ENCODE measurements at places on chromosomes 5 and 9.

DNA sequence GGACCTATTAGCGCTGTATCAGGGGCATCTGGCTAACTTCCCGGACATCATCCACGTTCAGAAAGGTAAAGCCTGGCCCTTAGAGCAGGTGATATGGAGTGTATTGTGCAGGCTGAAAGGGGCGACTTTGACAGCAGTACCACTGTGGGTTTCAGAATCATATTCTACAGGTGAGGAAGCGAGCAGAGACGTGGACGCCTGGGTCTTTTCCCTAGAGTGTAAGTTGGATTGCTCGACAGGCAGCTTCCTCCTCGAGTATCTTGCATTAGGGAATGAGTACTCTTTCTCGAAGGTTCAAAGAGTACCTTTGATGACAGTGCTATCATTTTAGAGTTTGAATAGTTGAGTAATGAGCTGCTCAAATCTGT, 1.9 kb downstream of the SNX18 start:
- no peak for DNase-seq

- DNase-seq, result no peak
These were observed 274.1 kb downstream of the PLK2 start for GRCh38 chr5:58185801-58186200.

- no peak for DNase-seq
These were observed 1124.6 kb upstream of the ACO1 start for GRCh38 chr9:31259824-31260223.

DNA sequence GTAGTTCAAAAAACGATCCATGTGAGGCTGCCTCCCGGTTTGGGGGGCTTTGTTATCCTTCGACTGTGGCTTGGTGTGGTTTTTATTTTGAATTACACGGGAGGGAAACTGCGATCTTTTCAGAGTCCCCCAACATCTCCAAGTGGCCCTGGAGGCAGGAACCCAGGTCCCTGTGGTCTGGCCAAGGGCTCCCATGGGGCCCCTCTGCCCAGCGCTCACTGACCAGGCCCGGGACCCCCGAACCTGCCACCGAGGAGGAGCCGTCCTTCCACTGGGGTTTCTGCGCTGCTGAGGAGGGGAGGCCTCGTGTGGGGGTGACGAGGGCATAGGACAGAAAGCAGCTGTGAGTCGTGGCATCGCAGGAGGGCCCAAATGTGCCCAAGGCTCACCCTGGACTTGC, 18.1 kb upstream of the SCGB3A1 start:
- no peak for DNase-seq

DNA sequence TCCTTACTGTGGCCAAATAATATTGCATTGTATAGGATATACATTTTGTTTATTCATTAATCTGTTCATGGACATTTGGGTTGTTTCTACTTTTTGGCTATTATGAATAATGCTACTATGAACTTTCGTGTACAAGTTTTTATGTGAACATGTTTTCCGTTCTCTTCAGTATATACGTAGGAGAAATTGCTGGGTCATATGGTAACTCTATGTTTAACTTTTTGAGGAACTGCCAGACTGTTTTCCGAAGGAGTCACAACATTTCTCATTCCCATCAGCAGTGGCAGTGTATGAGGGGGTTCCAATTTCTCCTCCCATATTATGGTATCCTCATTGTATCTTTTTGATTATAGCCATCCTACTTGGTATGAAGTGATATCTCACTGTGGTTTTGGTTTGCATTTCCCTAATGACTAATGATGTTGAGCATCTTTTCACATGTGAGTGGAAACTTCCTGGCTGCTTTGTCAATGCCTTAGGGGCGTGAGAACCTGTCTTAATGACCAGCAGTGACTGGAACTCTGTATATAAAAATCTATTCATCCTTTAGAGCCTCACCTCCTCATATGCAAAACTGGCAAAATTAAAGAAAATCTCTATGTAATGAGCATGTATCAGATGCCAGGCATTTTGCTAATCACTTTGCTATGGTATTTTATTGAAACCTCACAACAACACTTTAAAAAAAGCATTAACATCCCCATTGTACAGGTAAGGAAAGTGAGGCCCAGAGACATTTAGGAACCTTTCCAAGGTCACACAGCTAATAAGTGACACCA, 47.8 kb upstream of the TGFBR1 start:
- peak; percentile 52 for DNase-seq

- DNase-seq, result no peak
These were observed 28.2 kb downstream of the ADAMTSL2 start for GRCh38 chr9:133562611-133563290.

DNA sequence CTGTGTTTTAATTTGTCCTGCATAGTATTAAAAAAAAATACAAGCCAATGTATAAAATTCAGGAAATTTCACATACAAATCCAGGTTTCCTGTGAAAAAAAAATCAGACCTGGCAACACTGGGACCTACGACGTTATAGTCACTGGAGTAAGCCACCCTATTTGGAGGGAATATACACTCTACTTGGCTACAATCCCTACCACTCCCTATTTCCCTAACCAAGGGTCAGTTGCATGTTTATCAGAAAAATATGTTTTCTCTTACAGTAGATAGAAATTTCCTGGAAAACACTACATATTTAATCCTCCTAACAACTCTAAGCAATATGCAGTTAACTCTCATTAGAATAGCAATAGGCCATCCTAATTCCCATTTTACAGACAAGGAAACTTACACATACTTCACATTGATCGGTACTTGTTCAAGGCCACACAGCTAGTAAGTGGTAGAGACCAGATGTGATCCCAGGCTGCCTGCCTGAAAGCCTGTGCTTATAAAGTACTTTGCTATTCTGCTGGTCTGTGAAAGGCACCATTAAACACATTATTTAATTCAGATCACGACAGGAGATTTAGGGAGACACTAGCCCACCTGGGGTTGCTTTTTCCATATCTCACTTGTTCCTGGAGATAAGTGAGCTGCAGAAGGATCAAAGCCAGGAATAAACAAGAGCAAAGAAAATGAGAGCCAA, 70.8 kb downstream of the MFAP3 start:
- no peak for DNase-seq

Measured in activated CD4-positive, alpha-beta T cell treated with anti-CD3 and anti-CD28 coated beads, Interleukin-2, amount 50 U/mL, for 24 hours (primary cell).